ENCODE measurements at places on chromosomes 1 and 21.

GRCh38 chr1:226677027-226678020 lies 61.8 kb downstream of the ITPKB start:
- DNase-seq, result peak; percentile 89

DNA sequence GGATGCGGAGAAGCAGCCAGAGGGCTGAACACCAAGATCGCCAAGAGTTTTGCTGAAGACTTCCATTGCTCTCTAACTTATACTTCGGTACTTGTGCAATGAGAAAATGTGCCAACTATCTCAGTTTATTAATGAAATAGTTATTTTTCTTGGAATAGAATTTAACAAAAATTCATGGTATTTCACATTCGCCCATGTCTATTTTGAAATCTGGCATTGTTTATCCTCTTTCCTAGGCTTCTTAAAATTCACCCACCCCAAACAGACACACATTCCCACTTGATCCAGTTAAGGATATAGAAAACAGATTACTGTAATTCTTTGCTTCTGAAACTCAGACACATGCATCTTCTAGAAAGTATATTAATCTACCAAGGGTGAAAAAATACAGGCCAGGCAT lies 56.3 kb upstream of the ADAMTS5 start:
- no peak for DNase-seq

- DNase-seq, result no peak
Observed at GRCh38 chr1:156471496-156472490, 28.8 kb downstream of the MEF2D start.

GRCh38 chr1:100232156-100232555 lies 17.5 kb downstream of the DBT start:
- no peak for DNase-seq

DNA sequence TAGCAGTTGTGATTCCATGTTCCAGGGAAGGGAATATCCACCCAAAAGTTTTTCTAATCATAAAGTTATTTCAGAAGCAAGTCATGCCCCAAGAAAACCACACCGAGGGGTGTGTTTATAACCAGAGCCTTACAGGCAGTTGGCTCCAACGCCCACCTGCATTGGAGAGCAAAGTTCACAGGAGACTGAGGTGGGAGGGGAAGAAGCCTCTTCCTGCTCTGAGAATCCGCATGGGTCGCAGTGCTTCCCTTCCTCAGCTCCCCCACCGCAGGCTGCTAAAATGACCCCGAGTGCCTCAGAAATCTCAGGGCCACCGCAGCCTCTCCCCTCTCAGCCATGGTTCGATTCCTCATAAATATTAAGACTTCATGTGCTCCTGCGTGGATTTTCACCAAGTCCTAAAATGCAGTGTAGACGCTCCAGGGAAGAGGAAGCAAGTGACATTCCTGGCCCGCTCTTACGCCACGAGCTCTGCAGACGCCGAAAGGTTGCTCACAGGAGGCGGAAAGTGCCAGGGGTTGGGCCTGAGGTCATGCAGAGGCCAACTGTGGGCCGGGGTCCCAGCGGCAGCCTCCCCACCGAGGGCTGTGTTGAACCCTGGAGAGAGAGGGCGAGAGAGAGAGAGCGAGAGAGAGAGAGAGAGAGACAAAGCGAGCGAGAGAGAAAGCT lies 13.4 kb upstream of the SPSB1 start:
- no peak for DNase-seq

DNA sequence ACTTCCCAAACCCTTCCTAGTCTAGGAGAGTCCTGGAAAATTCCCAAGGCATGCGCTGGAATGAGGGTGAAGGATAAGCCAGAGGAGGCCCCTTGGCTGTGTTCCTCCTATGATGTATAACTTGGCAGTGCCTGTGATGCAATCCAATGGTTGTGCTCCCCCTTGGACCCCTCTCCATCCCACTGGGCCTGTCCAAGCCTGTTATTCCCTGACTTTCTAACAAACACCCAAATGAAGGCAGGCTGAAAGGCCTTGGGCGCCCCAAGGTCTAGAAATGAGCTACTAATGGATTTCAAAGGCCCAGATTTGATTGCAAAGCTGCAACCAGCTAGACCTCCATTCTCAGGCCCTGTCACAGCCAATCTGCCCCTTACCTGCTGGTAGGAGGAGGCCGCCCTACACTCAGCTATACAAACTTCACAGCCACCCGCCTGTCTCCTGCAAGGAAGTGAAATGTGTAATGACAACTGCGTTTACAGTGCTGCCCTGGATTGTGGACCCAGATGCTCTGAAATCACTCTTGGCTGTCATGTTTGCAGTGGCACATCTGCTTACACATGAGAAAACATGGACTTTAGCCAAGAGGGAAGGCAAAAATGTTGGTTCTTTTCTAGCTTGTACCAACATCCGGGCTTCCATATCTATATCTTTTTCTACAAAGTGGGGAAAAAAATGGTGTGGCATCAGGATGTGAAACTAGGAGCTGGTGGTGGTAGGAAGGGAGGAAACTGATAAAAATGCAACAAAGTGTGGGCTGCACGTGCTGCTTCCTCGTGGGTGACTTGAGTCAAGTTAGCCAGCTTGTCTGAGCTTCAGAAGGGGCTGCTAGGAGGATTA lies 130.4 kb downstream of the TRABD2B start:
- DNase-seq, result no peak

DNA sequence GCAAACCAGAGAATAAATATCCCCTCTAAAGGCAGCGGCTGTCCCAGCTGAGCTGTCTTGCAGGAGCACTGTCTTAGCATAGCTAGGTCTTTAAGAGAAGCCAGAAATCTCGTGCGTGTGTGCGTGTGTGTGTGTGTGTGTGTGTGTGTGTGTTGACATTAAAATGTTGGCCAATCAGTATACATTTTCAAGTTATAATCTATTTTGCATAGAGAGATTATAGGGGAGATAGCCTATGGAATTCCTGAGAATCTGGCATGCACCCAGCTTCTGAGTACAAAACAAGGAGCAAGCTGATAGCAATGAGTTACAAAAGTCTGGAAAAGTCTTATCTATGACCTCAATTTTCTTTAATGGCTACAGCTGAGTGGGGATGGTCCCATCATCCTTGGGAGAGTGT lies 17.7 kb downstream of the METTL13 start:
- no peak for DNase-seq

GRCh38 chr1:208083016-208083714 lies 161.0 kb downstream of the PLXNA2 start:
- no peak for DNase-seq

GRCh38 chr1:119674835-119675289 lies 26.8 kb upstream of the ZNF697 start:
- DNase-seq, result peak; percentile 10

DNA sequence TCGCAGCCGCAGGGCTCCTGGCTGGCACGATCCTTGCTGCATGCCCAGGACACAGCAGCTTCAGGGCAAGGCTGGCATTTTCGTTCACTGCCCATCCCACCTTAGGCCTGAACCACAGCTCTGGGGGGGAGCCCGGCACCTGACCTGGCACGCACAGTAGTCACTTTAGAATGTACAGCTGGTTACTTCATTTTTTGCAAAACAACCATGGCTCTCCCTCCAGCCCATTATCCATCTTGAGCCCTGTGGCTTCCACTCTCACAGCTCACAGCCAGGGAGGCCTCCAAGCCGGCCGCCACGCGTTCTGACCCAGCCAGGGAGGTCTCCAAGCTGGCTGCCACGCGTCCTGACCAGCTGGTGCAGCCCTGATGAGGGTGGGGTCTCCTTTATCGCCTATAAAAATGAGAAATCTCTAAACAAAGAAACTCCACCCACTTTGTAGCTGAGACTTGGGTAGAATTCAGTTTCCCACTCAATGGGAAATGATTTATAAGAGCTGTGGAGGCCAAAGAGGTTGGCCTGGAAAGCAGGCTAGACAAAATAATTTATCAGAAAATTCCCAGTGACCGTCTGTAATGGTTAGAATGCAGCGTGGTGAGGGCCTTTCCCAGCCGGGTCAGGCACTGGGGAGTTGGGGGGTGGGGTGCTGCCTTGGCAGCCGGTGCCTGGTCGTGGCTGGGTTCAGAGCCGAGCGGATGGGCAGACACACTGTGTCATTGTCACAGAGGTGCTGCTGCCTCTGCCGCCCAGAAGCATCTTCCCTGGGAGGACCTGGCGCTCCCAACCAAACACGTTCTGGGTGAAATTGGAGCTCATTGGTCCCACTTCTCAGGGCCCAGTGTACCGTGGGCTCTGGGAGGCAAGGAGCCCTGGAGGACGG lies 54.6 kb upstream of the ACTRT2 start:
- peak; percentile 76 for DNase-seq

DNA sequence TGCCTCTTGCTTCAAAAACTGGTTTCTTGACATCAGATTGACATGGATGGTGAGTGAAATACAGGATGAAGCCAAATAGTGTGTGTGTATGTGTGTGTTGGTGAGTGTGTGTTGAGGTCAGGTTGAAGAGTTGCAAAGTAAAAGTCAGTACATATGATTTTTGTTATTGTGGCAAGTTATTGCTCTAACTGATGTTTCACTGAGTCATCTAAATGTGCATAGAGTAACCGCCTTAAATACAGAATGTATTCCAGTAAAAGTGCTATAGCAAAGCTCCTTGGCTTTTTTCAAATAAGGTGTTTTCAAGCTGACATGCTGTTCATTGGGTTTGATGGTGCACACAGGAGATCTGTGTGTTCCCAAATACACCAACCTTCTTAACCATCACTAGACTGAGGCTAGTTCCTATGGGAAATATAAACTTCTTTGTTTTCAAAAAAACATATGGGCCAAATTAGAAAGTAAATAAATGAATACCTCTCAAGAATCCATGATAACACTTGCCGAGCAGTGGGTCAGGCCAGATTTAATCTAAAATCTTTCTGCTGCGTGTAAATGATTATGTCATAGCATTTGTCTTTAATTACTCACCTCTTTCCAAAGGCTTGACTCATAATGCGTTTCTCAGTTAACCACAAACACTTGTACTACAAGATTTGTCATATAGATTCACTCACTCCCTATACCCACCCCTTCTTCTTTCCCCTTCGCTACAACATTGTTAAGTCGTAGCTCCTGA lies 151.1 kb downstream of the LYPLAL1 start:
- no peak for DNase-seq

DNA sequence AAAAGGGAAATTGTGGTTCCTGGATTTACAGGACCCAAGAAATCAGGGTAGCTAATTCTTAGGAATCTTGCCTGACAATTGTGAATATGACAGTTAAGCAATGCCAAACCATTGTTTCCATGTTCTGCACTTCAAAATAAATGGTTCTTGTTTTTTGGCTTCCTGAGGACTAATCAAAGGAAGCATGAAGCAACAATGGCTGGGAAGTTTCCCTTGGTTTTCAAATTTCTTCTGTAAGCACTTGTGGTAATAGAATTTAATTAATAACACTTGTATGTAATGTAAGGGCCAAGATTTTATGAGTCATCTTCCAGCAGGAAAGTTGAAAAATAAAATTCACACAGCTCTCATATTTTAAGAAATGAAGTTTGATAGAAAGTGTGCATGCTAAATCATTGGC lies 31.7 kb downstream of the JAM2 start:
- DNase-seq, result no peak

DNA sequence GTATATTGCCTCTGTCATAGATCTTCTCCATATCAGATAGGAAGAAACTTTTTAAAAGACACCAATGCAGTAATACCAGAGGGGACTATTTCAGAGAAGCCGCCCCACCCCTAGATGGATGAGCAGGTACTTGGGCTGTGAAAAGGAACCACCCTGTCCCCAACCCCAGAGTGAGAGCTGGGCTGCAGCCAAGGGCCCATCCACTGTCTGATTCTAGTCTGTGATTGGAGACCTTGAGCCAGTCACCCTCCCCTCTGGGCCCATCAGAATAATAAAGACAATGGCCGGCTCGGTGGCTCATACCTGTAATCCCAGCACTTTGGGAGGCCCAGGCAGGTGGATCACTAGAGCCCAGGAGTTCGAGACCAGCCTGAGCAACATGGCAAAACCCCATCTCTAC lies 5.0 kb downstream of the CLEC20A start:
- DNase-seq, result no peak

- no peak for DNase-seq
Observed at GRCh38 chr21:41387042-41387819, 25.4 kb downstream of the MX2 start.

- no peak for DNase-seq
Observed at GRCh38 chr1:189351960-189352359, 1125.7 kb downstream of the BRINP3 start.

DNA sequence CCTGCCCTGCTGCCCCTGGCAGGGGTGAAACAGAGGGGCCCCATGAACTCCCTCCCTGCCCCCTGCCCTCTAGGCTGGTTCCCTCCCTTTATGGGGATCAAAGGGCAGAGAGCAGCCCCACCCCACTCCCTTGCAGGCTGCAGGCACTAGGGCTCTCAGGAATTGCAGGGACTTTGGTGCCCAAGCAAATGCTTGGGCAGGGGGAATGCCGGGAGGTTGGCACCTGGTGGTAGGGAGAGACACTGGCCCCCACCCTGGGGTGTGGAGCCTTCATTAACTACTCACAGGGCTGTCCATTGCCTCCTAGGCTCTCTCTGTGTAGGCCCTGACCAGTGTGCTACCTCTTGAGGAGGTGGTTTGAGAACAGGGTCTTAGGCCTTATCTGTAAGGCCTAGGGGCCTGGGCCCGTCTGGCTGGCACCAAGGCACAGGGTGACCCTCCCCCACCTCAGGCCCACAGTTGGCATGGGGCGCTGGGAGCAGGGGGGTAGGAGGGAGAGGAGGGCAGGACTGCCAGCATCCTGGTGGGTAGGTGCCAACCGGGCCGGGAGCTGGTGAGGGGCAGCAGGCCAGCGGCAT lies 4.7 kb downstream of the ZBTB7B start:
- peak; percentile 37 for DNase-seq

GRCh38 chr1:187114792-187115191 lies 286.0 kb downstream of the PLA2G4A start:
- no peak for DNase-seq

GRCh38 chr1:1024771-1025699 lies 5.1 kb downstream of the AGRN start:
- DNase-seq, result peak; percentile 24

DNA sequence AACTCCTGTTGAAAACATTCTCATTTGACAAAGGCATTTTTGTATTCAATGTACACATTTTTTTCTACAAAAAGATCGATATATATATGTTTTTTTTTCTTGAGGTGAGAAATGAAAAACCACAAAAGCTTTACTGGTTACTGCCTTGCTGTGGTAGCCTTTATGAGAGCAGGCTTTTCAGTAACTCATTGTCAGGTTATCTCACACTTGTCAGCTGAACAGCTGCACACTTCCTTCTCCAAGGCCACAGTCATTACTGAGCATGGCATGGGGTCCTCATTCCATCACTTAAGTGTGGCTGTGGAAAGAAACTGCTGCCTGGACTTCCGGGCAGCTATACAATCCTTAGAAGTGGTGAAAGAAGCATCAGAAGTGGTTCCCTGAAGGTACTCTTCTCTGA lies 169.3 kb upstream of the ZP4 start:
- no peak for DNase-seq

All from caudate nucleus (tissue), 63 donors.